ENCODE measurements at places on chromosomes 11 and 22.

DNA sequence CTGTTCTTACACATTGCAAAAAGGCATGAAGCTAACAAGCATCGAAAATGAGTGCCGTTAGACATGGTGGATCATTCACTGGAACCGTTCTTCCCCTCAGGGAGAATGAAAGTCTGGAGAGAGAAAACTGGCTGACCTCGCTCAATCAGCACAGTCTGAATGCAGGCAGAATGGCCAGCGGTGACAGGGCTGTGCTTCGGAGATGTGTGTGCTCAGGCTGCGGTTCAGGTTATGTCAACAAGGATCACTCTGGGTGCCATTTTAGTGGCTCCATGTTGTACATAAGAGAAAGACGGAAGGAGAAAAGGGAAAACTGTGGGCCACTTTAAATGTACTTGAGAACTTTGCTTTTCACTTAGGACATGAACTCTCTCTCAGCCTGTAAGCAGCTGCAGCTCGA is 749.8 kb upstream of the ARHGAP42 start:
- DNase-seq: no peak

DNA sequence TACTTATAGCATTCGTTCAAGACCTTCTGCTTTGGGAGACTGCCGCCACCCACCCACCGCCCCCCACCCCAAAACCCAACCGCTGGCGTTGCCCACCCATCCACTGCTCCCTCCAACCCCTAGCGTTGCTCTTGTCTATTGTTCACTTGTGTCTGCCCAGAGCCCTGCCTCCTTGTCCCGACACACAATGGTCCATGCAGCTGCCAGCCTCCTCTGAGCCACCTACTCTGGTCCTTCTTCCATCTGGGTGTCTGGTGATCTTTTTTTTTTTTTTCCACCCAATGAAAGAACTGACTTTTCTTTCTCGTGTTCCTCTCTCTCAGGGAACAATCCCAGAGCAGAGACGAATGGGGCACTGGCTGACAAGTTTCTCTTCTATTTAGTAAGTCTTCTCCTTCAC is 256.0 kb upstream of the SESN3 start:
- DNase-seq: no peak

DNA sequence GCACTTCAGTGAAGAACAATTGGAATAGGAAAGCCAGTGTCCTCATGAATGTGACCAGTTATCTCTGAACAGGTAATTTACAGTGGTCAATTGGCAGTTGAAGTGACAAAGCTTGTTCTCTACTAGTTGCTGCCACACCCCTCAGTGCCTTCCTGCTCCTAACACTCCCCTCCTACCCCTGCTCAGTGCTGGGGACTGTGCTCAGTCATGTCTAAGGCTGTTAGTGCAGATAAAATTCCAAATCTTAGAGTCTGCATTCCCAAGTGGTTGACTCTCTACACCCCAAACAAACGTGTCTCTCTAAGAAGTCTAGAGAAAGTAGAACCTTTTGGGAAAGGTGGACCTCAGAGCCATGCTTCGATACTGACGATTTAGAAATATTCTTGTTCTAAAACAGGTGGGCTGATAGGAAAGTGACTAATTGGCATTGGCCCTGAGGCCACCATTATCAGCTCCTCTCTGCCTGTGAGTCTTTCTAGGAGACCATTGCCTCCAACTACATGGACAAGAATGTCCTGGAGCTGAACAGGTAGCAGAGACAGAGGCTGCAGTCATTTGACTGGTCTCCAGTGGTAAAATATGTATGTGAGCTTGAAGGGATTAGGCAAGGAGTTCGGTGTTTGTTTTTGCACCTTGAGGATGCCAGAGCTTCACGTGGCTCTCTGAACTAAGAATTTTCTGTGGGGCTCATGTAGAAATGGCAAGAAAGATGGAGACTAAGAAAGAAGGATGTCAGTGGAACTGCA is 22.1 kb upstream of the NNMT start:
- DNase-seq: no peak

- no peak for DNase-seq
These were observed 86.8 kb downstream of the TEAD1 start for GRCh38 chr11:12761029-12761428.

DNA sequence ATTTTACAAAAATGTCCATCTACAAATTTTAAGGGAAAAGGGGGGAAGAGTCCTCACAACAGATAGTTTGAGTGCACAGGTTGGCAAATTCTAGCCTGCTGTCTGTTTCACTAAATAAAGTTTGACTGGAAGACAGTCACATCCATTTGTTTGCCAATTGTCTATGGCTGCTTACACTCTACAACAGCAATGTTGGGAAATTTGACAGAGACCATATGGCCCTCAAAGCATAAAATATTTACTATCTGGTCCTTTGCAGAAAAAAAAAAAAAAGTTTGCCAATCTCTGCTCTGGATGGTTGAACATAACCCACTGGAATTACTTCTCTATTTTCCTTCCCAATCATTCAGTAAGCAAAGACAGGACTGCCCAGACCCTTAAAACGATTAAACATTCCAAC is 88.2 kb downstream of the FCHSD2 start:
- no peak for DNase-seq

DNA sequence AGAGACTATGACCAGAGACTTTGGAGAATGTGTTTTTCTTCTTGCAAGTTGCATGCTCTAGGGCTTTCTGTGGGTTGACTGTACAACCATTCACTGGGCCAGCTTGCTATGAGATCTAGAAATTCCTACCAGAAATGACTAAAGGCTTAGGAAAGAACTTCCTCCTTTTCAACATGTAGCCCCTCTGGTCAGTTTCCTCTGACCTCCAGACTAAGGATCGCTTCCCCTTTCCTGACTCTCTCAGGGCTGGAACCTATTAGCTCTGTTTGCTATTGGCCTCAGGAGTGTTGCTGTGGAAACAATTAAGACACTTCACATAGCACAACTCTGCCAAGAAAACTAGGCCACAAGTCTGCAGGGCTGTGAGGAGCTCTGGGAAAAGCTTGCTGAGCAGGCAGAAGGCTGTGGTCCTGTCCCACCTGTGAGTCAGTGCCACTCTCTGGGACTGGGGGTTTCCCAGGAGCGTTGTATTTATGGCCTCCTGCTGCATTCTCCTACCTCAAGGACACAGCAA is 10.7 kb downstream of the CRY2 start:
- DNase-seq: no peak

- DNase-seq: no peak
These were observed 10.9 kb upstream of the SC5D start for GRCh38 chr11:121281698-121282097.

GRCh38 chr22:30609260-30610185 is 2.5 kb downstream of the TCN2 start:
- peak; percentile 40 for DNase-seq

Measured in GM18507 (cell line).